ENCODE measurements at places on chromosomes 5 and 9. TPM values are rescaled to one million over a fixed set of nuclear protein-coding genes. Genes with fewer than 3 reads are reported as not detected.
A peak's percentile ranks its signal among the peaks of the same experiment; 100 is the strongest.

DNA sequence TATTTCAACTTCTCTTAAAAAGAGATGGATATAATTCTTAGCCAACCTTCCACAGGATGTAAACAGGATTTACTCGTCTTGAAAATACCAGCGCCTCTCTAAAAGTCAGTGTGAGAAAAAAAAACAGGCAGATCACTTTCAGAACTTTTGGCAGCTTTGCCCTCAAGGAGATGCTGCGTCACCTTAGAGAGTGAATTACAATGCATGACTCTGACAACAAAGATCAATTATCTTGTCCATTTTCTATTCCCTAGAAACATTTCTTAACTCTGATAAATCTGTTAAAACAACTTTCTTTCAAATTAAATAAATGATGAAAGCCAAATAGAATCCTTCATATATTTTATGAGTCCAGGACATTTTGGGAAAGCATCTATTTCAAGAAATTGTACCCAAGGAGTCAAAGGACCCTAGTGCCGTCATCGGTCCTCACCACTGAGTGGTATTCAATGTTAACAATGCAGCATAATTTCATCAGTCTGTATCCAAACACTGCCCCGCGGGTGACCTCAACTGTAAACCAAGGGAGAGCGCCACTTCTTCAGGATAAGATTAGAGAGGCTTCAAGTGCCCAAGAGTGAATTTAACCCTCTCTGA lies 536.0 kb downstream of the PDE4D start:
- DNase-seq, result no peak
- H3K27ac ChIP-seq, result no peak overlapping the region
- no peak overlapping the region for H3K4me3 ChIP-seq
- H3K36me3 ChIP-seq, result no peaks in the 10 kb centered on the region

ADGRD2 gene
- 0.16 TPM for polyA plus RNA-seq

CCNI2 gene
- polyA plus RNA-seq, result 0.40 TPM

DNA sequence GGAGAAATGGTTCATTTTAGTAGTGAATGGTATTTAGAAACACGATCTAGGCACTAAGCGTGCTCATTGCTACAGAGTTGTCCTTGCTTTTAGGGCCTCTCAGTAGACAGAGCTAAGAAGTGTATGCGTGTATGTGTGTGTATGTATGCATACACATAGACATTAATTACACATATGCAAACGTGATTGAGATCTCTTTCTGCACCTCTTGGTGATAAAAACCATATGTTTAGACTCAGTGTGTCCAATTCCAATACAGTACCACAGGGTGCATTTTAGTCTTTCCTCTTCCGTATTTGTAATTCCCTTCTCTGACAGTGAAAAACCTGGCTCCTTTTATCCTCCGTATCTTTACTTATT lies 13.1 kb downstream of the TRIO start:
- no peak overlapping the region for H3K27ac ChIP-seq
- no peaks in the 10 kb centered on the region for H3K27me3 ChIP-seq
- H3K4me3 ChIP-seq, result no peak overlapping the region

DNA sequence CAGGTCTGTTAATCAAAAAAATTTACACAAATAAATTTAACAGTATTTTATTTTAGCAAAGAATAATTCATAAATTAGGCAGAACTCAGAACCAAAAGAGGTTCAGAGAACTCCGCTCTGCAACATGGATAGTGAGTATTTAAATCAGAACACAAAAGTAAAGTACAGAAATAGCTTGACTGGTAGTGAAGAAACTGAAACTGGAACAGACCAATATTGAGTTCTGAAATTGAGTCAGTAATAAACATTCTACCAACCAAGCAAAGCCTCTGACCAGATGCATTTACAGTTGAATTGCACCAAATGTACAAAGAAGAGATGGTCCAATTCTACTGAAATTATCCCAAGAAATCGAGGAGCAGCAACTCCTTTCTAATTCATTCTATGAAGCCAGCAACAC lies 1542.8 kb downstream of the EFNA5 start:
- no peaks in the 10 kb centered on the region for H3K27me3 ChIP-seq
- H3K36me3 ChIP-seq, result no peaks in the 10 kb centered on the region
- H3K27ac ChIP-seq, result no peak overlapping the region
- no peaks in the 10 kb centered on the region for H3K4me1 ChIP-seq
- no peak overlapping the region for H3K4me3 ChIP-seq

- no peaks in the 10 kb centered on the region for H3K4me1 ChIP-seq
- H3K27ac ChIP-seq, result no peak overlapping the region
- H3K4me3 ChIP-seq, result no peak overlapping the region
- no peaks in the 10 kb centered on the region for H3K36me3 ChIP-seq
Observed at GRCh38 chr9:81915801-81916505, 12.3 kb upstream of the SPATA31D4 start.

DNA sequence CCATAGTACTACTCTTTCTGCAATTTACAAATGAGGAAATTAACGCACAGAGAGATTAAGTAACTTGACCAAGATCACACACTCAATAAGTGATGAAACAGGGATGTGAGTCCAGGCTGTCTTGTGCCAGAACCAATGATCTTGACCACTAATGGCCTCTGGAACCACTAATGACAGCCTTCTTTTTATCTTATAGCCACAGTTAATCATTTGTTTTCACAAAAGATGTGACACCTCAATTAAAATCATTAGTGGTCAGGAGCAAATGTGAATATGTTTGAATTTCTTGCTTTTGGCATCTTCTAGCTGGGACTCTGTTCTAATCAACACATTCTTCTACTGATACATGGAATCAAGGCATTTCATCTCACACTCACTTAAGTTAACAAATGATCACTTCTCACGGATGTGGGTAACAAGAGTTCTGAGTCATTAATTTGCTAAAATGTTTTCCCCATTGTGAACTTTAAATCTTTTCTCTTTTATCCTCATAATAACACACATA lies 102.7 kb upstream of the CD180 start:
- no peaks in the 10 kb centered on the region for H3K36me3 ChIP-seq
- no peaks in the 10 kb centered on the region for H3K4me1 ChIP-seq
- H3K27ac ChIP-seq, result no peak overlapping the region

DNA sequence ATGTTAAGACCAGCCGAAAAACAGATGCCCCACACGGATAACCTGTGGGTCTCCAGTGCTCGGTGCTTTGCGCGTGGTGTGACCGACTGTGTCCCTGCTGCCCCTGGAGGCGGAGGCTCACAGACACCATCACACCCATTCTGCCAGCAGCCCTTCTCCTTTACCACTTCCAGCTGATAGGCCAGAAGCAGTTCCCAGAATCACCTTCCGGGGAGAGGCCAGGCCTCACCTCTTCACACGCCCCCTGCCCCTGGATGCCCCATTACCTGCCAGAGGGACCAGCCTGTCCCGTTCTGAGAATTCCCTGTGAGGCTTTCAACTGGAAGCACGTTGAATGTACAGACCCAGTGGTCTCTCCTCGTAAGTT lies 21.6 kb upstream of the LRRC14B start:
- DNase-seq, result no peak
- H3K27ac ChIP-seq, result no peak overlapping the region
- H3K27me3 ChIP-seq, result no peaks in the 10 kb centered on the region
- no peak overlapping the region for H3K4me3 ChIP-seq

RPL35 gene
- polyA plus RNA-seq, result 1,560 TPM

- H3K36me3 ChIP-seq, result no peaks in the 10 kb centered on the region
- no peak overlapping the region for H3K4me3 ChIP-seq
- DNase-seq, result no peak
- H3K27ac ChIP-seq, result no peak overlapping the region
- no peaks in the 10 kb centered on the region for H3K4me1 ChIP-seq
Observed at GRCh38 chr9:95336281-95336680, 18.8 kb upstream of the FANCC start.

PCYOX1L gene
- polyA plus RNA-seq, result 15.4 TPM

GRCh38 chr5:25754895-25755294 lies 1110.1 kb upstream of the CDH10 start:
- H3K36me3 ChIP-seq, result no peaks in the 10 kb centered on the region
- H3K4me3 ChIP-seq, result no peak overlapping the region
- H3K27me3 ChIP-seq, result no peaks in the 10 kb centered on the region
- DNase-seq, result no peak

DNA sequence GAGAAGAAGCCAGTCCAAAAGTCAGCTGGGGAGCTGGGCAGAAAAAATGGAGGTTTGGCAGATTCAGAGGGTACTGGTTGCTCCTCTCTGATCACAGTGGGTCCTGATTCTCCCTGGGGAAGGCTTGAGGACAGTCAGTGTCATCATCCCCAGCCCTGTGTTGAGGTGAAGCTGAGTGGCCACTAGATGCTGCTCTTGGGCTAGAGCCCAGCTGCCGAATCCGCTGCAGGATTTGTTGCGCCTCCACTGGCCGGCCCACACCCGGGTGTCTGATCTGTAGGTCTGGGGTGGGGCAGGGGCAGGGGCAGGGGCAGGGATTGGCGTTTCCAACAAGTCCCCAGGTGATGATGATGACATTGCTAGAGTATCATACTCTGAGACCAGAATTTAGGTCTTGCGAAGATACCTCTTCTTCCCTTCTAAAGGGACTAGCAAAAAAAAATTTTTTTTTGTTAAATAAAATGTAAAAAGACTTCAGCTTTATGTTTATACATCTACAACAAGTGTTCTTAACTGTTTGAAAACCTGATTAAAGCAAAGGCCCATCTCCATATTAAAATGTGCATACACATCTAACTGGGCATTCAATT lies 106.8 kb downstream of the PDE6A start:
- peaks cover 16% of the 10 kb centered on the region for H3K4me1 ChIP-seq
- H3K27me3 ChIP-seq, result no peaks in the 10 kb centered on the region
- peak; percentile 87 for DNase-seq
- H3K36me3 ChIP-seq, result peaks cover 4% of the 10 kb centered on the region

DNA sequence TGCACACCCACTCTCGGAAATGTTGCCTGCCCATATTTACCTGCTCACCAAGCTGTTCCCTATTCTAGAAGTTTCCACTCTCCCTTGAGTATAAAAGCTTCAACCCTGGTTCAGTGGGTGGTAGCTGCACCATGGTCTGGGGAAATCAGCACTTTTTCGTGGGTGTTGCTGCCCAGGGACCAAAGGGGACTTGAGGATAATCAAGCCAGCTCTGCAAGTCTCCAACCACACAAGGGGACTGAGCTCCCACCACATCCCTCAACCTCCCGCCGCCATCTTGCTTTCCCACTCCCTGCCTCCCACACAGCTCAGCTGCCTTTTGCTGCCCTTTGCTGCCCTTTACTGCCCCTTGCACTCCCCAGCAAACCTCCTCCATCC lies 210.0 kb downstream of the AUH start:
- no peak overlapping the region for H3K27ac ChIP-seq
- H3K36me3 ChIP-seq, result no peaks in the 10 kb centered on the region
- H3K4me1 ChIP-seq, result no peaks in the 10 kb centered on the region
- H3K27me3 ChIP-seq, result no peaks in the 10 kb centered on the region
- no peak overlapping the region for H3K4me3 ChIP-seq

DNA sequence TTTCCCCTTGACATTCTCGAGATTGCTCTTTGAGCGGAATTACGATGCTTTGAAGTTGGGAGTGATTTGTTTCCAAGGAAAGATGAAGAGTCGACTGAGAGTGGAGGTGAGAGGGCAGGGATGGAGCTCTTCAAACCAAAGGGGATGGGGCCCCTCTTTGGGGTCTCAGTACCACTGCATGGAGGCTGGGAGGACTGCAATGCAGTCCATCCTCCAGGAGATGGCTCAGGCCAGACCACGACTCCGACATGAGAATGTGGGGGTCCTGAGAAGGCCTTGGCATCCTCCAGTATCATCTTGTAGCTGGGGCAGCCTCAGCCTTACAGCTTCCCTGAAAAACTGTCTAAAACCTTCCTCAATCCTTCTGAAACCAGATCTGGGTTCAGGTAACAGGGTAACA lies 51.1 kb upstream of the CDKN2AIPNL start:
- H3K36me3 ChIP-seq, result no peaks in the 10 kb centered on the region
- H3K4me3 ChIP-seq, result no peak overlapping the region
- peak overlapping the region; percentile 10 for H3K27ac ChIP-seq
- no peaks in the 10 kb centered on the region for H3K27me3 ChIP-seq
- DNase-seq, result no peak

GRCh38 chr5:141692919-141693725 lies 11.1 kb upstream of the ARAP3 start:
- DNase-seq, result no peak
- H3K4me1 ChIP-seq, result peaks cover 4% of the 10 kb centered on the region
- no peak overlapping the region for H3K4me3 ChIP-seq
- H3K36me3 ChIP-seq, result no peaks in the 10 kb centered on the region
- no peak overlapping the region for H3K27ac ChIP-seq

DNA sequence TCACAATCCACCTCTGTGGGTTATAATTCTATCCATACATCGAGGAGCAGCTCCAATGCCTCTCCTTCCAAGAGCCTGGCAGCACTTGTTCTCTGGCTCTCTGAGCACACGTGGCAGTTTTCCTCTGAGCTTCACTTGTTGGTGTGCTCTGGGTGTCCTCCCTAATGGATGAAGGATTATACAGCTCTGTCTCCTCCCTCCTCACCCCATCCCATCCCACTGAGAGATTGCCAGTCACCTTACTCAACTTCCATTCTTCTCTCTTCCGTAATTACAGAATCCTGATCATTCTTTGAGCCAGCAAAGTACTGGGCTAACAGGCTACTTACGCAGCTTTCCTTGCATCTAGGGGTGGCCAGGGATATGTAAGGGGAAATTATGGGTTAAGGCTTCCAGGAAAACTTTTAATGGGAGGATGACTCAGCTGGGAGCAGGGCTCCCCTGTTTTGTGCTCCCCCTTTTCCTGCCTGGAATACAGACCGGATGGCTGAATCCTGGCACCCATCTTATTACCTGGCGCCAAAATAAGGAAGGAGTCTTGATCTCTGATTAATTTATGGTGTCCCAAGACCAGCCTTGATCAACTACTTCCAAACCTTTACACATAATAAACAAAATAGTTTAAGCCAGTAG lies 6.3 kb upstream of the CCDC69 start:
- no peaks in the 10 kb centered on the region for H3K36me3 ChIP-seq
- no peak overlapping the region for H3K27ac ChIP-seq
- peaks cover 17% of the 10 kb centered on the region for H3K4me1 ChIP-seq
- no peaks in the 10 kb centered on the region for H3K27me3 ChIP-seq
- H3K4me3 ChIP-seq, result no peak overlapping the region
- DNase-seq, result no peak

DNA sequence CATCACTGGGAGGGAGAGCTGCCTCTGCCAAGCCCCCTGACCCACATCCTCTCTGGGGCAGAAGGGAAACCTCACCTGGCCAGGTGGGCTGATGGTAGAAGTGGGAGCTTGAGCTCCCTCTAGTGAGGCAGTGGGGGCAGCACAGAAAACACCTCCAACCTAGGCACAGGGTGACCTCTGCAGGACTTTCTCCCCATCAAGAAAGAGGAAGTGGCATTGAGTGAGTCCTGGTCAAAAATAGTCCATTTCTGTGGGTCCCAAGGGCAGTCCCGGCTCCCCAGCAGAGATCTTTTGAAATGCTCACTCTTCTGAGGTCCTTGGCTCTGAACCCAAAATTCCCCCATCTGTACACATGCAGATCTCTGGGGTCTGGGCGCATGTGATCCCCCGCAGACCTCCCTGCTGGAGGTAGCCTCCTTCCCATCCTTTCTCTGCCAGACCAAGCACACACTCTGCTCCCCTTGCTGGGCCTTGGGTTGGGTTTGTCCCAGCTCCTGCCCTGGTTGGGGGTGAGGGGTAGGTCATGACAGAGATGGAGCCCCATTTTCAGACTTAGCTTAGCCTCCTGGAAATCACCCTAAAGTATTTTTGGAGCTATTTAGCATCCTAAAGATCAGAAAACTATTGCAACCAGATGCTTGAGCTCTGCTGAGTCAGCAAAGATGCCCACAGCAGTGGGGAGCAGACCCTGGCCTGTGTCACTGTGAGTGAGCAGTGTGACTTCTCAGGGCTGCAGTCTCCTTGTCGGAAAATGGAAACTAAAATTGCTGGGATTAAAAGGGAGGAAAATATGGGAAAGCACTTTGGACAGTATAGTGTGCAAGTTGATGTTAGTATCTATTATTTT lies 41.6 kb upstream of the LCP2 start:
- H3K4me3 ChIP-seq, result no peak overlapping the region
- H3K36me3 ChIP-seq, result no peaks in the 10 kb centered on the region
- no peak for DNase-seq
- no peaks in the 10 kb centered on the region for H3K4me1 ChIP-seq

GRCh38 chr9:131636593-131636992 lies 91.3 kb downstream of the PRRT1B start:
- no peak overlapping the region for H3K4me3 ChIP-seq
- H3K4me1 ChIP-seq, result peaks cover 6% of the 10 kb centered on the region
- peak overlapping the region; percentile 90 for H3K27ac ChIP-seq
- DNase-seq, result no peak
